ENCODE measurements at places on chromosomes 2 and 18.

- DNase-seq: no peak
Observed at GRCh38 chr2:141331127-141331526, 799.7 kb downstream of the LRP1B start.

DNA sequence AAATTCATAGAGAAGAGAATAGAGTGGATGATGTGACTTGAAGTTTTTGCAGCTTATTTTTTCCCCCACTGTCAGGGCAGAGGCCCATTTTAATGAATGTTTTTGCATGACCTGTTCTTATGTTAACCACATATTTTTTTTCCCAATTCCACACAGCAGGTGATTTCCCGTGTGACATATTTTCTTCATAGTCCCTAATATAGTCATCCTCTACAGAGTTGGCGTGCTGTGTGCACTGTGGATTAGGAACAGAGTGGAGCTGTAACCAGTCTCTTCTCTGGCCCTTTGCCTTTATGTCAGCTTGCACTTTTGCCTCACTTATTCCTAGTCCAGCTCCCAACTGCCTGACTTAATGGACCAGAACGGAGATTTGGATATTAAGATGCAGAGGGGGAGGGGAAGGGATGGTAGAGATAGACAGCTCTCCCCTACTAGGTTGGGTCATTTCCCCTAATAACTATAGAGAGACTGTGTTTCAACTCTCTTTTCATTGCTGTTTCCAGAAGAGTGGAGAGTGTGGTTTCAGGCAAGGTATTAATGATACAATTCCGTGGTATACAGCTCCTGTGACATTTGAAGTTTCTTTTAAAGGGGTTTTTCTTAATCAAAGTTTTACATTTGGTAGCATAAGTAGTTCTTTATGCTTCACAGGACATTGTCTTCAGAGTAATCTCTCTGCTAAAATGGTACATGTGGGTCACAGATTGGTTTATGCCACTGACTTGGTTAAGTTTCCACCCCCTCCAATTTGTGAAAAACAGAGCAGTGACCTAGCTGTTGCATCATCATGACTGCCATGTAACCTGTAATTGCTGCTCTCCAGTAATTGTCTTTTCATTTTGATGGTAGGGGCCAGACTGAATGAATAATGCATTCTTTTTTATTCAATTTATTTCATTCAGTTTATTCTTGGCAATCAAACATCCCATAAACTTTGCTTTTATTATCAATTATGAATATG is 161.3 kb downstream of the HAUS1 start:
- peak; percentile 31 for DNase-seq

GRCh38 chr18:61554117-61554776 is 221.0 kb downstream of the CDH20 start:
- DNase-seq: no peak

- no peak for DNase-seq
Observed at GRCh38 chr2:2564300-2565078, 233.4 kb upstream of the MYT1L start.

DNA sequence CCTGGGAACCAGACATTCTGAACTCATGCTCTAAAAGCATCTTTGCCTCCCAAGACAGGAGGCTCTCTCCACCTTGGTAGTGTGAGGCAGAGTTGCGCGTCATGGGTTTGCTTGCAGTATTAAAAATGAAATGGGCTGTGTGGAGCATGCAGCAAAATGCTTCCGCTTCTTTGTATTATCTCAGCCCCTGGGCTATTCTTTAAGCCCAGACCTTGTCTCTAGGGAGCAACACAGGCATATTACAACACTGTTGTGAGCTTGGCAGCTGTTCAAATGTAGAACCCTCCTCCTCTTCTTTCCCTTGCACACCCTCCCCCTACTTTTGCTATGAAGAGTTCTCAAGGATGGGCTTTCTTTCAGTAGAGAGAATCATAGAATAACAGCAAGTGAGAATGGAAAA is 185.1 kb upstream of the LHCGR start:
- no peak for DNase-seq

GRCh38 chr18:26654616-26655524 is 106.5 kb upstream of the KCTD1 start:
- no peak for DNase-seq

GRCh38 chr2:37569986-37570679 is 101.3 kb downstream of the CDC42EP3 start:
- DNase-seq: no peak

- peak; percentile 10 for DNase-seq
Observed at GRCh38 chr2:74764429-74765272, 69.3 kb upstream of the HK2 start.
